MCF 10A (cell line): ENCODE measurements at places on chromosomes 4 and X. TPM values are rescaled to one million over a fixed set of nuclear protein-coding genes. Genes with fewer than 3 reads are reported as not detected.

- DNase-seq: peak; percentile 64
- H3K4me1 ChIP-seq: peaks cover 33% of the 10 kb centered on the region
- peak overlapping the region; percentile 82 for H3K27ac ChIP-seq
- H3K4me3 ChIP-seq: no peak overlapping the region
- no peaks in the 10 kb centered on the region for H3K27me3 ChIP-seq
- peaks cover 56% of the 10 kb centered on the region for H3K36me3 ChIP-seq
Measured at GRCh38 chr4:87103691-87104187, 116.7 kb downstream of the KLHL8 start.

GRCh38 chr4:3531318-3531878 lies 824 bp downstream of the LRPAP1 start:
- peak overlapping the region; percentile 91 for H3K27ac ChIP-seq
- peak; percentile 16 for DNase-seq
- peaks cover 12% of the 10 kb centered on the region for H3K27me3 ChIP-seq
- H3K4me1 ChIP-seq: peaks cover 17% of the 10 kb centered on the region
- H3K4me3 ChIP-seq: peak overlapping the region; percentile 90
- H3K36me3 ChIP-seq: peaks cover 18% of the 10 kb centered on the region

- no peaks in the 10 kb centered on the region for H3K4me1 ChIP-seq
- peaks cover 90% of the 10 kb centered on the region for H3K27me3 ChIP-seq
- no peak overlapping the region for H3K27ac ChIP-seq
- no peak overlapping the region for H3K4me3 ChIP-seq
Measured at GRCh38 chr4:16329125-16329796, 103.0 kb upstream of the TAPT1 start.

- no peaks in the 10 kb centered on the region for H3K36me3 ChIP-seq
- no peaks in the 10 kb centered on the region for H3K27me3 ChIP-seq
- no peak overlapping the region for H3K4me3 ChIP-seq
- DNase-seq: peak; percentile 64
Measured at GRCh38 chr4:55754754-55755350, 64.7 kb upstream of the EXOC1L start.

The PABPC1L2B gene
- not detected in 2 replicates for total RNA-seq

The DCX gene
- not detected in 2 replicates for total RNA-seq
